ENCODE measurements at places on chromosomes 3 and 15. TPM values are rescaled to one million over a fixed set of nuclear protein-coding genes. Genes with fewer than 3 reads are reported as not detected.

DNA sequence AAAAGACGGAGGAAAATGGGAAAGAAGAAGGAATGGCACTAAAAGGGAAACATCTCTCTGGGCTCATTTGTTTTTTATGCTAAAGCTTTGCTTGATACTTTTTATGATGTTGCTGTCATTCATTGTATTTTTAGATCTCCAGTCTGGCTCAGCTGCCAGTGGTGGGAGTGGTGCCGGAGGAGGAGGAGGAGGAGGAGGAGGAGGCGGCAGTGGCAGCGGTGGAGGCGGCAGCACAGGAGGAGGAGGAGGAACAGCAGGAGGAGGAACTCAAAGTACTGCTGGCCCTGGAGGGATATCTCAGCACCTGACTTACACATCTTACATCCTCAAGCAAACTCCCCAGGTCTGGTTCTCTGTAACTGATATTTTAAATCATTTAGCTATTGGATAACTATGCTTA is 49.6 kb downstream of the MAP6D1 start:
- peaks cover 87% of the 10 kb centered on the region for H3K36me3 ChIP-seq
- no peak overlapping the region for H3K27ac ChIP-seq
- H3K4me3 ChIP-seq = no peak overlapping the region
- H3K27me3 ChIP-seq = no peaks in the 10 kb centered on the region

GRCh38 chr15:80309769-80310384 is 57.9 kb upstream of the CTXND1 start:
- no peaks in the 10 kb centered on the region for H3K4me1 ChIP-seq
- no peak for DNase-seq
- no peak overlapping the region for H3K27ac ChIP-seq
- peaks cover 14% of the 10 kb centered on the region for H3K27me3 ChIP-seq

DNA sequence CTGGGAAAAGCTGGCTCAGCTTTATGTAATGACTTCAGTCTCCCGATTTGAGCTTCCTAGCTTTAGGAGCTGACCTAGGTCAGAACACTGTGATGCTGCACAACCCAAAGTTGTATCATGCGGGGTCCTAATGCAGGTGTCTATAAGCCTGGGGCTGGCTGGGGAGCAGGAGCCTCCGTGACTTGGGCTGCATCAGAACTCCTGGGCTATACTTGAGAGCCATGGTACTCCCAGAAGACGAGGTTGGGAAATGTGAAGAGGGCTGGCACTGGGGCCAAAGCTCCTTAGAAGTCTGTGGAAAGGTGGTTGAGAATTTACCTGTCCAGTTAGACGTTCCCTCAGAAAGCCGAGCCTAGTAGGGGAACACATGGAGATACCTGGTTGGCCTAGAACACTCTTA is 57.0 kb downstream of the BSN start:
- no peaks in the 10 kb centered on the region for H3K36me3 ChIP-seq
- no peak for DNase-seq
- H3K27me3 ChIP-seq = no peaks in the 10 kb centered on the region
- H3K4me1 ChIP-seq = no peaks in the 10 kb centered on the region
- no peak overlapping the region for H3K27ac ChIP-seq

Gene GALK2
- total RNA-seq = 38.8 TPM

Gene P2RY13
- total RNA-seq = 14.4 TPM

Gene MEF2A
- total RNA-seq = 80.1 TPM

DNA sequence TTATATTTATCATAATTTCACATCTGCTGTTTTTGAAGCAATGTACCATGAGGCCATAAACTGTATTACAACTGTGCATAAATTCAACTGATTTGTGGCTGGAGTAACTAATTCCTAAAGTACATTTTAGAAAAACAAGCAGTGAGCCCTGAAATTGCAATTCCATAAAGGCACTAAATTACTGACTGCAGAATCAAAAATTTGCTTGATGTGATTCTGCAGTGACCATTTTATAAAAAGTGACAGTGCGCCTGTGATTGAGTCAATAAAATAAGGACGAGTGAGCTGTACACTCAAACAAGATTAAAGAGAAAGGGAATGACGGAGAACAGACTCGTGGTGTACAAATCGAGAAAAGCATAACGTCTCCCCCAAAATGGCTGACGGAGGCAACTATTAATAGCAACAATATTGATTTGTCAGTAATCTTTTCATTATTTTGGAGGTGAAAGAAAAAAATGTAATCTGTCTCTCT is 121.4 kb upstream of the MEIS2 start:
- no peak overlapping the region for H3K27ac ChIP-seq
- no peak overlapping the region for H3K4me3 ChIP-seq
- DNase-seq = no peak
- H3K4me1 ChIP-seq = no peaks in the 10 kb centered on the region
- H3K27me3 ChIP-seq = no peaks in the 10 kb centered on the region
- no peaks in the 10 kb centered on the region for H3K36me3 ChIP-seq

Gene EAF2
- total RNA-seq = 7.3 TPM

GRCh38 chr3:180929376-180929775 is 16.9 kb downstream of the FXR1 start:
- no peak overlapping the region for H3K4me3 ChIP-seq
- H3K27me3 ChIP-seq = no peaks in the 10 kb centered on the region
- peaks cover 23% of the 10 kb centered on the region for H3K4me1 ChIP-seq
- no peak overlapping the region for H3K27ac ChIP-seq
- no peak for DNase-seq

- no peaks in the 10 kb centered on the region for H3K36me3 ChIP-seq
- H3K4me1 ChIP-seq = peaks cover 9% of the 10 kb centered on the region
- H3K27ac ChIP-seq = no peak overlapping the region
- H3K4me3 ChIP-seq = no peak overlapping the region
- no peak for DNase-seq
- peaks cover 14% of the 10 kb centered on the region for H3K27me3 ChIP-seq
Measured at GRCh38 chr3:123878807-123879206, 5.3 kb downstream of the MYLK start.
